NCI-H1930 (cell line): ENCODE measurements at places on chromosomes 6 and 20.

GRCh38 chr6:167113935-167114910 lies 8.7 kb upstream of the CCR6 start:
- no peak for DNase-seq

- no peak for DNase-seq
Measured at GRCh38 chr6:68915586-68915985, 280.5 kb downstream of the ADGRB3 start.

- DNase-seq = no peak
Measured at GRCh38 chr6:84062519-84063154, 29.1 kb downstream of the MRAP2 start.

GRCh38 chr6:18422136-18422535 lies 35.0 kb downstream of the RNF144B start:
- DNase-seq = no peak

DNA sequence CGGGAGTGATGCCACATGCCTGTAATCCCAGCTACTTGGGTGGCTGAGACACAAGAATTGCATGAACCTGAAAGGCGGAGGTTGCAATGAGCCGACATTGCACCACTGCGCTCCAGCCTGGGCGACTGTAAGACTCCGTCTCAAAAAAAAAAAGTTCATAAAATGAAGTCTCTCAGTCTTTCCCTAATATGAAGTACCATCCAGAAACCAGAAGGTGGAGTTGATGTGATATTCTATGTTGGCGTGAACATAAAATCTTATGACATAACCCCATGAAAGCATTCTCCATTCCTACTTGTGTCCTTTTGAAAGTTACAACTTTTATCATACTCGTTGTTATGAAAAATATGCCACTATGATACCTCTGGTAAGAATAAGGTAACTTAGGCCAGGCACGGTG lies 5.7 kb downstream of the SOD2 start:
- DNase-seq = no peak

DNA sequence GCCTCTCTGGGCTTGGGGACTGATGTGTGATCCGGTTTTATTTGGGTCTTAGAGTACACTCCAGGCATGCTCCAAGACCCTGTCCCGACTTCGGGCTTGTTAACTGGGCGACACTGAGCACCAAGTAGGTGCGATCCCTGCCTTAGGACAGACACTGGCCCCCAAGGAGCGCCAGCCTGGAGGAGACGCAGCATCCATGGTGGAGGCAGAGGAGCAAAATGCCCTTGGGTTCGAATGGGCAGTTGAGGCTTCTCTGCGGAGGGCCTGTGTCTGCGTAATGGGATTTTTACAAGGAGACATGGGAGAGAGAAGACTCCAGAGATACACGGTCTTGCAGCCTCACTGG lies 593 bp upstream of the LEMD2 start:
- no peak for DNase-seq

- DNase-seq = no peak
Measured at GRCh38 chr6:1591926-1592325, 17.8 kb upstream of the FOXC1 start.

GRCh38 chr20:32271620-32272019 lies 5.8 kb upstream of the KIF3B start:
- no peak for DNase-seq

DNA sequence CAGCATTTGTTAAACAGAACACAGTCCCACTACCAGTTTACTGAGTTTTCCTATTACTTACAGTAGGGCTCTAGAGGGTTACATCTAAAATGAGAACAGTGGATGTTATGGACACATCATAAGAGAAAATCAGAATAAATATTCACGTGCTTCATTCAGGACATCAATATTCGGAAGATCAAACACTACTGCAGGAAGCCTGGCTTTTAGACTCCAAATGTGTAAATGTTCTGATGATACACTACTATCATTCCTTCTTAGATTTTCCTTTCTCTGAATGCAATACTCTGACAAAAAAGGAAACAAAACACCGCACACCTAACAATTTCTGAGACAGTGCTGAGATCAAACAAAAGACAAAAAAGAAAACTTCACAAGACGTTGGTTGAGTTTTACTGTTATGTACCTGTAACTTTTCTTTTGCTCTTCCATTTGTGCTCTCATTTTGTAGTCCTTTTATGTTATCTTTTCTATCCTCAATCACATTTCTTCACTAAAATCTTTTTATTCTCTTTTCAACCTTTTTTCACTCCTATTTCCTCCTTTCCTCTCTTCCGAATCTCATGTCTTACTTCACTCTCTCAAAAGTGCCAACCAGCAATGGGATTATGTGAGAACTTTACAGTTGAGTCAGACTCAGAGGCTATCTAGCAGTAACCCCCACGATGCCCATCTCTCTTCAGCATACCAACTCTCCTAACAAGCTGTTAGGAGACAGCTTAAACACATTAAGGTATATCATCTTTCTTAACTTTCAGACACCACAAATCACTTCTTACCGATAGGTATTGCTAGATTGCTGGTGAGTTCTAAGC lies 1.7 kb downstream of the FAM184A start:
- no peak for DNase-seq

DNA sequence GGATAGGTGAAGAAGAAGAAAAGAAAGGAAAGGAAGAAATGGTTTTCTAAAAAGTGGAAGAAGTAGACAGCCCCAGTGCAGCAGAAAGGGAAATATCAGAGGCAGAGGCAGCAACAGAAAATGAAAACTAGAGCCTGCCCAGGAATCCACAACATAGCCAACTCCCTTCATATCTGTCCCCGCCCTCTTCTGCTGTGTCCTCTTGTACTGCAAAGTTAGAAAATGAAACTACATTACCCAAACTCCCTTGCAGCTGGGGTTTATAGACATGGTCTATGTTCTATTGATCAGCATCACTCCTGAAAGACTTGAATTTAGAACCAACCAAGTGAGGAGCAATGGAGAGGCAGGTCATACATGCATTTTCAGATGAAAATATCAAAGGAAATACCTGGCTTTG lies 200.5 kb upstream of the PHACTR1 start:
- no peak for DNase-seq

- DNase-seq = no peak
Measured at GRCh38 chr6:72832271-72832670, 210.4 kb downstream of the KCNQ5 start.

DNA sequence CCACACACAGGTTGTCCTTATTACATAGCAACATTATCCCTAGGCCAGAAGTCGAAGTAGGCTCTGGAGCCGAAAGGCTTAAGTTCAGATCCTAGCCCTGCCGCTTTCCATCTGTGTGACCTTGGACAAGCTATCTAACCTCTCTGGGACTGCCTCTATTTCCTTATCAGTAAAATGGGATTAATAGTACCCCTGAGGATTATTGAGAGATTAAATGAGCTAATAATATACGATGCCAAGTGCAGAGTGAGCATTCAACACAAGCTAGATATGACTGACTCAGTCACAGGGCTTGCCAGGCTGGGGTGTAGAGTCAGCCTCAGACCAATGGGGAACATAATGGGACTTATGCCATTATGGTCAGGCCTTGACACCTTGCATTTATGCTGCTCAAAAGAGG lies 8.9 kb upstream of the SPATA2 start:
- DNase-seq = no peak

DNA sequence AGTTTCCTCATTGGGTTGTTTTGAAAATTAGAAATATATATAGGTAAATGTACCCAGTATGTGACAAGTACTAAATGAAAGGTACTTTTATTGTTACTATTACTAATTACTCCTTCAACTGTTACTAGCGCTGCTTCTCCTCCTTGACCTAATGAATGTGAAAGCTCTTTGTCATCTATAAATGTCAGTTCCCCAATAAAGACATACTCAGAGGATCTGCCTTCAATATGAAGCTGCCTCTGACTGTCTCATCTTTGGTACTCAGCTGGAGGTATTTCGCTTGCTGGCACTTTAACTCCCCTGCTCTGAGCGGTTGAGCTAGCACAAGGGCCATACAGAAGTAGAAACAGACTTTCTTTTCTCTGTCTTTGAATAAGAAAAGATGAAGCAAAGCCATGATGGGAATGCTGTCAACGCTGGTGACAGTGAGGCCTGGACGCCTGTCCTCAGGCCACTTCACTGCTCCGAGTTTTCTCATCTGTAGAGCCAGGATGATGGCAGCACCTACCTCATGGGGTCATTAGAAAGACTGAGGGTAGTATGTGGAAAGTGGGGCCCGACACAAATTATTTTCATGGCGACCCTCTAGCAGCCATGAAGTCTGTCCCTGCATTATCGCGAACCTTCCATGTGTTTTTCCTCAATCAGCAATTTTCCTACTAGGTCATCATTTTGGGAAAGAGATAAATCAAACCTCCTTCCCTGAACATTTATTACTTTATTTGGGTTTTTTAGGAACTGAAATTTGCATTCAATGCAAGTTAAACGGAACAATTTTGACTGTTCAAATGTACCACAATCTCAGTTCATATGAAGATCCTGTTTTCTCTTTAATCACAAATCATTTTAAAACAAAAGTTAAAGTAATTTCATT lies 55.9 kb upstream of the SNX9 start:
- DNase-seq = no peak

DNA sequence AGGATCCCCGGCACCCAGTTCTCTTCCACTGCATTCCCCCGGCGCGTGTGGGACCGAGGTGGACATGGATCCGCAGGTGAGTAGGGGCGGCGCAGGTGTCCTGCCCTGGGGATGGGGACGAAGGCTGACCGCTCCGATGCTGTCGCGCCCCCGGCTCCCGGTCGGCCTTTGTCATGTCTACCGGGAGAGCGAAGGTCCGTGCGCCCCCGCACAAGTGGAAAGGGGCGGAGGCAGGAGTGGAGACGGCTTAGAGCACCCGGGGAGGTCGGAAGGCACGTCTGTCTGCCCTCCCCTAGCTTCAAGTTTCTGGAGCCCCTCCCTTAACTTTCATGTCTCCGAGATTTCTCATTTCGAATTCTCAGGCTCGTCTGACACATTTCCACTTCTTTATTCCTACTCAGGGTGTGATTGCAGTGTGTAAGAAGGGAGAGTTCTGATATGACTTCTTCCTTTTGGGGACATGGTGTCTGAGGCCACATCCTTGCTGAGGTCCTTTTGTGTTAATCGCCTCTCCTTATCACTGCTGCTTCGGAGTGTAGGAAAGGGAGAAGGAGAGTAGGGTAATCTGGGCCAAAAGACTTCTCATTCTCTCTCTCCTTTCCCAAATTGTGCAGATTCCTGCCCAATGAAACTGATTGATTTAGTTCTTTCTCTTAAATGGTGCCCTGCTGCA lies 435 bp downstream of the KIFC1 start:
- no peak for DNase-seq

- DNase-seq = no peak
Measured at GRCh38 chr6:57162028-57162427, 10.1 kb upstream of the BAG2 start.

- DNase-seq = no peak
Measured at GRCh38 chr6:53309059-53309900, 39.5 kb downstream of the ELOVL5 start.

GRCh38 chr20:32535953-32536823 lies 48.9 kb downstream of the NOL4L start:
- DNase-seq = peak; percentile 82

- DNase-seq = no peak
Measured at GRCh38 chr6:36633370-36633769, 39.2 kb downstream of the SRSF3 start.

DNA sequence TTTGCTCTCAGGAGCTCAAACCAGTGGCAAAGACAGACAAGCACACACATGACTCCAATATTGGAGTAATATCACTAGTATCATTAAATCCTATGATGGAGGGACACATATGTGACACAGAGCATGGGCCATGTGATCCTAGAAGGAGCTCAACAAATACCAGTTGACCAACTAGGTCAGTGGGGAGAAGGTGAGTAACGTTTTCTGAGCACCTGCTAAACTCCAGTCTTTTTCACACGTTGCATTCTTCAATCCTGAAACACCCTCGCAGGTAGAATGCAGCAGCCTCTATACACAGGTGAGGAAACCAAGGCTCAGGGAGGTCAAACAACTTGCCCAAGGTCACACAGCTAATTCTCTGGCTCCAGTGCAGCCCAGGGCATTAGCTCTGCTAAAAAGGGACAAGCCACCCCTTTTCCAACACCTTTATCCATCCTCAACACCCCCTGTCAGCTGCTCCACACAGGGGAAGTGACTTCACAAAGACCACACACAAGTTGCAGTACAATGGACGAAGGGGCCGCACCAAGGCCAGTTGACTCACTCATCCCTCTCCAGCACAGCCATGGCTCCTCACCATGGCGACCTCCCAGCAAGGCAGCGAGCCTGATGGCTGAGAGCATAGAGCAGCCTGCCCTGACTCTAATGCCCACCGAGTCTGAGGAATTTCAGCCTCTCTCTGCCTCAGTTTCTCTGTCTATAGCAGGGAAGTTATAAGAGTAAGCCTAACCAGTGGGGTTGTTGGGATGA lies 4.4 kb downstream of the CAPN11 start:
- no peak for DNase-seq

GRCh38 chr6:131960371-131961133 lies 9.4 kb upstream of the CCN2 start:
- no peak for DNase-seq

GRCh38 chr6:129667621-129668020 lies 42.4 kb downstream of the ARHGAP18 start:
- no peak for DNase-seq

GRCh38 chr6:42230345-42231321 lies 13.0 kb upstream of the MRPS10 start:
- DNase-seq = no peak

DNA sequence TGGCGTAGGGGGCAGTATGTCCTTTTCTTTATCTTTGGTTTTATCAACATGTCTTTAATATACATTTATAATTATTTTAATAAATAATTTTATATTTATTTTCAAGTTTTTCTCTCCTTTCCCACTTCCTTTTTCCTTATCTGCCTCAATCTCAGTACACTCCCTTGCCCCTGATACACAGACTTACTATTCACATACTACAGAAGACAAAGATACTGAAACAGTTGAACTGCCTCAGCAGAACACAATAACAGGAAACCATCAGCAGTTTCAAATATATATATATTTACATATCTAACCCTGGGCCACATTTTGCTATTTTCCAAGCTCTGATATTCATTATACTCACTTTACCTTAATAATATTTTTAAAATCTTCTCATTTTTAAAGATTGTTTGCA lies 19.8 kb downstream of the IBTK start:
- DNase-seq = no peak

- no peak for DNase-seq
Measured at GRCh38 chr6:3046295-3046694, 22.0 kb upstream of the RIPK1 start.

DNA sequence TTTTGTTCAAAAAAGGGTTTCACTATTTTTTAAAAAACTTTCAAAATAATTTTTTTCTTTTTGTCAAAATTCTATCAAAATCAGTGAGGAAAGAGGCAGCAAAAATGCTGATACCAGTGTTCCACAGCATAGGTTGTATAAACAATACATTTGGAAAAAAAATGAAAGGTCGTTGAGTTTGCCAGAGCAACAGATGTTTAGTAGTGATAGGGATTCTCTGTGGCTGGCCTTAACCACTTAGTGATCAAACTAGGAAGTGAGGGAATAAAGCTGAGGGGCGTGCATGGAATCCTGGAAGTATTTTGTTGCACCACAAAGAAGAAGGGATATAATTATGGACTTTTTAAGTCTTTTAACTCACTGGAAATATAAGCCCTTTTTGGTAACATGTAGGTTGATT lies 555.3 kb upstream of the CHD6 start:
- DNase-seq = no peak
